CD4-positive, alpha-beta T cell treated with Interleukin-2 at 100 ng/mL for 4 hours (primary cell): ENCODE measurements at places on chromosomes 6 and 20.

DNA sequence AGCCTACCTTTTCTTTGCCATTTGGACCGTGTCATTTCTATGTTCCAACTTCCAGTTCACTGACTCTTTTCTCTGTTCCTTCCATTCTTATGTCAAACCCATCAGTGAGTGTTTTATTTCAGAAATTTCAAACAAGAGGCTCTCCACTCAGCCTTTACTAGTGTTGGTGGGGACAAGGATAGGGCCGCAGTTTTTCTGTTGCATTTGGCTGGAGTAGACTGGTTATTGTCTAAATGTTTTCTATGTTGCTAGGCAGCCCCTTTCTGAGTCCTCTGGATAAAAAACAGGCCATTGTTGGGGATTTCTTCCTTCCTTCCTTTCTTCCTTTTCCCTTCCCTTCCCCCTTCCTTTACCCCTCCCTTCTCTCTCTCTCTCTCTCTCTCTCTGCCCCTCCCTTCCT lies 288.6 kb downstream of the PRKN start:
- no peak for DNase-seq

DNA sequence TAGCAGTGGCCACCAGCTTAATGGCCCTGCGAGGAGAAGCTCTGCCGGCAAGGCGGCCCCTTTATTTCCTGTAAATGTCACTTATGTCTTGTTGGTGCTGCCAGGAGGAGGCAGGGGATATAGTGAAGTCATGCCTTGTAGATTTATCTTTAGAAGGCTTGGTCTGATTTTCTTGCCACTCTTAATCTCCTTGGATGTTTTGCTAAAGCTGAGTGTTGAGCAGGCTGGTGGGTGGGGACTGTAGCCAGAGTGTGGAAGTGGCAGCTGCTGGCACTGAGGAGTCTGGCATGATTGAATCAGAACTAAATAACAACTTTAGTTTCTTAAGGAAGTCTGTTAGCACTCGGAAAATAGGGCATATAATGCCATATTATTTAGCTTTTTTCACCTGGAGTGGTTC lies 77.9 kb downstream of the PHF20 start:
- no peak for DNase-seq

- no peak for DNase-seq
Measured at GRCh38 chr6:33822575-33823395, 19.0 kb upstream of the MLN start.

DNA sequence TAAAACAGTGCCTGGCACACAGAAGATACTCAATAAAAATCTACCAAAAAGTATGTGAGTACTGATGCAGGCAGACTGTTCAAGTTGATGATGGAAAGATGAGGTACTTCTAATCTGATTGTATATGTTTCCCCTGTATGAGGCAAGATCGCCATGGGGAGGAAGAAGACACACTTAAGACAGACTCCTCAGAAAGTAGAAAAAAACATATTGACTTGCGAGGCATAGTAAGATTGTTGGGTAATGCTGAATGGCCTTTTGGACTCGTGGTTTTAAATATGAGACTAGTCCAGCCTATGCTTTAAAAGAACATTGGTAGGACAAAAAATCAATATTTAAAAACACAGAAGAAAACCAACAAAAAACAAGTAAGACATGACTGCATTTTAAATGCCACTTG lies 72.6 kb downstream of the SHPRH start:
- DNase-seq, result no peak

DNA sequence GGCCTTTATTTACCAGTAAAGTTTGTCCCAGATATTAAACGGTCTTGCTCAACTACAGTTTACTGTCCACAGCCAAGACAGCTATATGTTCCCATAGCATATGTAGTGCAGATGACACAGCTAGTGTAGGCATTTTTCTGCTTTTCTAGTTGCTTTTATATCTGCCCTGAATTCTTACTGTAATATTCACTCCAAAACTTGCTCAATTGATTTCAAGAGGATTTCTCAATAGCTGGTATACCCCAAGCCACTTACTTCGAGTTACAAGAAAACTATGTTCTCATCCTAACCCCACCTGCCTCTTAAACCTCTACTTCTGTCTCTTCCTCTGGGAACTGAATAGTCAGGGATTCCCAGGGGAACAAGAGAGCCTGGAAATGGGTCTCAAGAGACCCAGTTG lies 18.9 kb upstream of the ROS1 start:
- DNase-seq, result no peak

- DNase-seq, result no peak
Measured at GRCh38 chr6:98639089-98639635, 195.2 kb upstream of the POU3F2 start.

DNA sequence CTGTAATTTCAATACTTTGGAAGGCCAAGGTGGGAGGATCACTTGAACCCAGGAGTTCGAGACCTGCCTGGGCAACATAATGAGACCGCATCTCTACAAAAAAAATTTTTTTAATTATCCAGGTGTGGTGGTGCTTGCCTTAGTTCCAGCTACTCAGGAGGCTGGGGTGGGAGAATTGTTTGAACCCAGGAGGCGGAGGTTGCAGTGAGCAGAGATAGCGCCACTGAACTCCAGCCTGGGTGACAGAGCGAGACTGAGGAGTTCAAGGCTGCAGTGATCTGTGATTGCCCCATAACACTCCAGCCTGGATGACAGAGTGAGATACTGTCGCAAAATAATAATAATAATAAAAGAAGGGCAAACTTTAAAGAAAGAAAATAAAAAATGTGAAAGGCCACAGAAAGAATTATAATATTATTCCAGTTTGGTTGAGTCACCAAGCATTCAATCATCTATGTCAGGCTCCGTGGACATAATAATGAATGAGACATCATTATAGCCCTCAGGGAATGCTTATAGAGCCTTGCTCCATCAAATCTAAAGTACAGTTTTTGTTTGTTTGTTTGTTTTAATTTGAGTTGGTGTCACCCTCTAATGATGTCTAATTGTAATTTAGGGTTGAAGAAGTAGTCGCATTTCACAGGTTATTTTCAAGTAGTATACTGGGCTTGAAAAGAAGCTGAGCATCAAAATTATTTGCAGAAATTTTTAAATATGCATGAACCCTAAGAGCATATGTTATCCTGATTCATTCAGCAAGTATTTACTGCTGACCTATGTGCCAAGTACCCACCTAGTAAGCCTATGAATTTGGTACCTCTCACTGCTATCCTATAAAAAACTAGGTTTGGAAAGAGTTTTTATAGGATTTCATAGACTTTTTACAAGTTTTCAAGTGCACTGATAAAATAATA lies 15.1 kb downstream of the GLYATL3 start:
- DNase-seq, result no peak

DNA sequence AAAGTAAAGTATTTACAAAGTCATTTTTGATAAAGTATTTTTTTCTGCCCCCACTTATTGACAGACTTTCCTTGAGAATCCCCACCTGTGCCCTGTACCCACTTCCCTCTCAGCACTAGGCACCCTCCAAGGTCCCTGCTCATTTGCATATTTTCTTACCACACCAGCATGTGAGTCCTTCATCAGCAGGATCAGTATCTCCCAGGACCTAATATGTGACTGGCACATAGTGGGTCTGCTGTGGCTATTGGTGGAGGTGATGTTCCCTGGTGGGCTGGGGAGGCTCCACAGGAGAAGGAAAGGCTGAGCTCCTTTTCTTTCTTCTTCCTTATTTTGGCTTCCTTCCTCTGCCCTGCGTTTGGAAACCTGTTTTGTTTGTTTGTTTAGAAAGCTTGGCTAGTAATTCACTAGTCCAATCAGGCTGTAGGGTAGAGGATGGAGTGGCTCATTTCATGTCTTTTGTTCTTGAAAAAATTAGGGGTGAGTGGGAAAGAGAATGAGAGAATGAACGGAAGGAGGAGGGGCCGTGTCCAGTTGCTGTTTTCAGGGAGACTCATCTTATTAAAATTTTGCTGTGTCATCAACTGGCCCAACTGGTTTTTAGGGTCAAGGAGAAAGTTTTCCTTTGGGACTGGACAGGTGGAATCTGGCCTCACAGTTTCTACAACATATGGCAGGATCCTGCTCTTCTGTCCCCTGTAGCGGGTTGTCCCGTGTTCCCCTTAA lies 2.8 kb upstream of the RNF24 start:
- DNase-seq, result no peak

- DNase-seq, result no peak
Measured at GRCh38 chr6:126131246-126131645, 144.9 kb downstream of the TRMT11 start.

DNA sequence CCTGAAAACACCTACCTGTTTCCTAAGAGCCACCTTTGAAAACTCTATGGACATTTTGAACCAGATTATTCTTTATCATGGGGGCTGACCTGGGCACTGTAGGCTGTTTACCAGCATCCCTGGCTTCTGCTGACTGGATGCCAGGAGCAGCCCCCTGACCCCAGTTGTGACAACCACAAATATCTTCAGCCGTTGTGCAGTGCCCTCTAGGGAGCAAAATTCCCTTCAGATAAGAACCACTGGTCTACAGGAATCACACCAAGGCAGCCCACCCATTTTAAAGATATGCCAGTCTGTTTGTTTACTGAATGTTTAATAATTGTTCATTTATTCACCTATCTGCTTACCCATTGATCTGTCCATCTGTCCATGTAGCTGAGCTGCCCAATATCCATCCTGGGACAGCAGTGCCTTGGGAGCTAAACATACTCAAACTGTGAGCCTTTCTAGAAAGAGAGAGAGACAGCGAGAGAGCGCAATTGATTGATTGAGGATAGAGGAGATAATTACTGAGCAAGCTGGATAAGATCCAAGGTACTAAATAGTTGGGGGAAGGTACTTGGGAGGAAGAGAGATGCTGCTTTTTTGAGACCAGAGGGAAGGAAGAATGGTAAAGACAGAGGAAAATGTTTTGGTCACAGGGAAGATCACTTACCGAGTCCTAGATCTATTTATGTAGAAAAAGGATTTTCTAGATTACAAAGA lies 276.8 kb downstream of the NRN1 start:
- DNase-seq, result no peak

- no peak for DNase-seq
Measured at GRCh38 chr6:37845930-37846329, 26.4 kb downstream of the ZFAND3 start.

- DNase-seq, result no peak
Measured at GRCh38 chr6:149567194-149567586, 1.0 kb downstream of the GINM1 start.

GRCh38 chr6:45054610-45055009 lies 273.5 kb upstream of the RUNX2 start:
- no peak for DNase-seq

DNA sequence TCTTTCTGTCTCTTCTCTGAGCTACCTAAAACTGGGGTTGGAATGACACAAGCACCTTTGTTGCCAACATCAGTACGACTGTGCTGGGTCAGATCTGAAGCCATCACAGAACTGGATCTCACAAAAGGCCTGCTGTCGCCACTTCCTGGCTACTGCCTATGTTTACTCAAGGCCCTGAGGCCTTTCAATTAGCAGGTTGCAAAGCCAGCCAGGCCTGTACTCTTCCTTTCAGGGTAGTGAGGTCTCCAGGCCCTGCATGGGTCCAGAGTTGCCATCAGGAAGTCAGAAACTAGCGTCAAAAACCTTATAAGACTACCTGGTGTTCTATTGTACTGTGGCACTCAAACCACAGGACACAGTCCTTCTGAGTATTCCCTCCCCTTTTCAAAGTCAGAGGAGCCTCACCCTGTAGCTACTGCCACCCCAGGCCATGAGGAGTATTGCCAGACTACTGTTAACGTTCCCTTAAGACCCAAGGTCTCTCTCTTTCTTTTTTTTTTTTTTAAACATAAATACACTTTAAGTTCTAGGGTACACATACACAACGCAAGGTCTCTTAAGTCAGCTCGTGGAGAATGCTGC lies 937.4 kb upstream of the GJE1 start:
- DNase-seq, result no peak

DNA sequence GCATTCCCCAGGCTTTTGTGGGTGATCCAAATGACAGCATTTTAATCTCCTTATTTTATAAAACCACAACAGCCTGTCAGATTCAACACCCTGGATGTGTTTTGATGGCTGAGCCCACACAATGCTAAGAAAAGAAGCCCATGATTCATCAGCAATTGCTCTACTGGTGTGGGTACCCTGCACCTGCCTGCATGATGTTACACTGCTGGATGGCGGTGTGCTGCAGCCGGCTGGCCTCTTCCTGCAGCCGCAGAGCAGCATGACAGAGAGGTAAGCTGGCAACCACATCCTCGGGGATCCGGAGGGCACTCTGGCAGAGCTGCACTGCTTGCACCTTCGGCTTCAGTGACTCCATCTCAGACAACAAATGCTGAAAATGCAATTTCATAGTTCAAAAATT lies 327.5 kb downstream of the SYNE1 start:
- DNase-seq, result peak; percentile 81

DNA sequence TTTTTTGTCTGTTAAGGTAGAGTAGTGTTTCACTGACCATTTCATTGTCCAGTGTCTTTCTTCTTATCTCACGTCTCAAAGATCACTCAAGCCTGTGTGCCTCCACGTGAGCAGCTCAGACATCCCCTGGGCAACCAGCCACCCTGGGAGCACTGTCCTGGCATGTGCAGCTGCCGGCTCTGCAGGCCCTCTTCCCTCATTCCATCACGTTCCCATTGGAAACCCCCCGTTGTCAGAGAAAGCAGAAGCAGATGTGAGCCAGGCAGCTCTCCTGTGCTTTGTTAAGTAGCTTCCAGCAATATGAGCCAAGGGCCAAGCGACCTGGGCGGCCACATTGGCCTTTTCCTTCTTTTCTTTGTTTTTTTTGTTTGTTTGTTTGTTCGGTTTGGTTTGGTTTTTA lies 233.2 kb upstream of the SYNDIG1 start:
- no peak for DNase-seq

DNA sequence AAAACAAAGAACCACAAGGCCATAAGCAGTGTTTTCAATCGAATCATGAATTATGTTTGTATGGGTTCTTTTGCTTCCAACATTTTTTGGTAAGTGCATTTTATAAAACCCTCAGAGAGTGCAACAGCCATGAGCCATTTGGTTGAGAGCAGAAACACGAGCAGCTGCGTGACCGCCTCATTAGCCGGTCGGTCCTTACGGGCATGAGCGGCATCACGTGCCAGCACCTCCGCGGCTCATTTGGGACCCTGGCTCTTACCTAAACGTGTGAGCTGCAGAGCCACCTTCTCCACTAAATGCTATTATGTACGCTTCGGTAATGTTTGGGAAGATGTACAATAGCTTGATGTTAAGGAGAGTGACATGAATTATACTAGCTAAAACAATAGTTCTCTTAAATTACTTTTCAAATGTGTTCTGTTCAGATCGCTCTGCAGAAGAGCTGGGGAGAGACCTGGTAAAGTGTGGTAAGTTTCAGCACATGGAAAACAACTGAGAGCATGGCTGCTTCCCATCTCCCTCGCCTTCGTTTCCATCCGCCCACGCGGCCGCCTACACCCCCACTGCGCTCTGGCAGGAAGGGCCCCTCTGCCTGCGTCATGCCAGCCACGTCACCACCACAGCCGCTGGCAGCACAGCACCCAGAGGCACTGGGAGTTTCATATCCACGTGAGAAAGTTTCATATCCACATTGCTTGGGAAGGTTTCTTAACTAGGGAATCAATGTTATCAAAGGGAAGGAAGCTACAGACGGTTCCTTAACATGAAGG lies 23.7 kb upstream of the PDE10A start:
- no peak for DNase-seq

- no peak for DNase-seq
Measured at GRCh38 chr6:15284743-15285142, 38.9 kb downstream of the JARID2 start.
